ENCODE measurements at places on chromosomes 6 and 20.

DNA sequence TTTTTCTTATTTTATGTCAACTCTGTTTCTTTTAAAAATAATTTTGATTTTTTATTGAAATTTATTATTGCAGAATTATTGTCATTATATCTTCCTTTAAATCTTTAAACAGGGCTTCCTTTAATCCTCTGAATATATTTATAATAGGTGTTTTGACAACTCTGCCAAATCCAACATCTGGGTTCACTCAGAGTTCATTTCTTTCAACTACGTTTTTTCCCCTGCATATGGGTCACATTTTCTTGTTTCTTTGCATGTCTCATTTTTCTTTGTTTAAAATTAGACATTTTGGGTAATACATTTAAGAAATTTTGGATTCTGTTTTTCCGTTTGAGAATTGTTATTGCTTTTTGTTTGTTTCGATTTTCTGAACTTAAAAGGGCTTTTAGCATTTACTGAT, 655.1 kb upstream of the CITED2 start:
- no peak for DNase-seq

- no peak for DNase-seq
Measured at GRCh38 chr6:44868335-44868668, 459.8 kb upstream of the RUNX2 start.

GRCh38 chr6:36686668-36687513, 8.4 kb downstream of the CDKN1A start:
- DNase-seq = no peak

- DNase-seq = no peak
Measured at GRCh38 chr20:46118481-46119020, 437 bp downstream of the CD40 start.

DNA sequence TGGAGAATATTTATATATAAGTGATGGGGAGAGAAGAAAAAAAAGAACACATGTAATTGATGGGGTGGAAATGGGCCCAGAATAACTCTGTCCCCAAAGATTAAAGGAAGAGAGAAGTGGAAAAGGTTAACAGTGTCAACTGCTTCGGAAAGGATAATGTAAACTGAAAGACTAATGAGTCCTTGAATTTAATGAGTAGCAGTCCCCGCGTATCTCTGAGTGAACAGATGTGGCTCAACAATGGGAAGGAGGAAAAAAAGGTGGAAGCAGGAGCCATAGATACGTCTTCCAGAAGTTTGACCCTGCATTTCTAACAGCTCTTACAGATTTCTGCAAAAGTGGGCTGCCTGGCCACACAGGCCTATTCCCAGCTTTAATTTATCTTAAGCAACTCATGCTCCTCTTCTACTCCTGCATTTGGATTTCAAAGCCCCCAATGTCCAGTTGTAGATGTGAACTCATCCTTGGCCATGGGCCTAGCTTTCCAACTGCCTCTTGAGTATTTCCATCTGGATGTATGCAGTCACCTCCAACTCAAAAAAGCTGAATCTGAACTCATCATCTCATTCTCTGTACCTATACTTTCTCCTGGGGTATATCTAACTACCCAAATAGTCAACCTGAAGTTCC, 61.3 kb downstream of the DST start:
- no peak for DNase-seq

DNA sequence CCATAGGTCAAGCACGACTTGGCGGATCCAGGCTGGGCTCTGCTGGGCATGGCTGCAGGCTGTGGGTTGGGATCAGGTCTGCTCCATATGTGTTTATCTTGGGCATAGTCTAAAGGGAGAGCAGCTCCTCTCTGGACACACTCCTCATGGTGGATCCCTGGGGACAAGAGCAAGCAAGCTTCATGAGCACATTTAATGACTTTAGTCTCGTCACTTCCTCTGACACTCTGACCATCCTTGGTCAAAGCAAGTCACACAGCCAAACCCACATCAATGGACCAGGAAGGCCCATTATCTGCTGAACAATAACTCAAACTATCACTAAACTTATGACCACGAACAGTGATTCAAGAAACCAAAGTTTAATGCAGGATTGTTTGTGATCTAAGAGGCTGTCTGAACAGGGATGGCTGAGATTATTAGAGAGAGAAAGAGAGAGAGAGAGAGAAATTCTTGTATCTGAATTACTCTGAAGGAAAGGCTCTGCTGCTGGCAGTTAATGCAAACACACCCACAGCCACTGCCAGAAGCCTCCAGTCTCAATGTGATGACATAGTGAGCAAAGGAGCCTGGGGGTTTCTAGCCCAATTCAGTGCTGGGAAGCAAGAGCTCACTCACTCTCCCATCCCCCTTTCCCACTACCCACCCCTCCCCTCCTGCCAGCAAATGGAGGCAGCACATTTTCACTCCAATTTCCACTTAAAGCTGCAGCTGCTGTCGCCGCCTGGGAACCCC, 490.2 kb upstream of the SULF2 start:
- DNase-seq = no peak

- DNase-seq = no peak
Measured at GRCh38 chr6:110683241-110683640, 132.0 kb downstream of the CDK19 start.

- no peak for DNase-seq
Measured at GRCh38 chr20:36538026-36538722, 3.1 kb upstream of the MYL9 start.

GRCh38 chr6:37141281-37142049, 28.5 kb upstream of the PIM1 start:
- DNase-seq = no peak

- no peak for DNase-seq
Measured at GRCh38 chr6:127102299-127102698, 16.2 kb upstream of the RSPO3 start.

DNA sequence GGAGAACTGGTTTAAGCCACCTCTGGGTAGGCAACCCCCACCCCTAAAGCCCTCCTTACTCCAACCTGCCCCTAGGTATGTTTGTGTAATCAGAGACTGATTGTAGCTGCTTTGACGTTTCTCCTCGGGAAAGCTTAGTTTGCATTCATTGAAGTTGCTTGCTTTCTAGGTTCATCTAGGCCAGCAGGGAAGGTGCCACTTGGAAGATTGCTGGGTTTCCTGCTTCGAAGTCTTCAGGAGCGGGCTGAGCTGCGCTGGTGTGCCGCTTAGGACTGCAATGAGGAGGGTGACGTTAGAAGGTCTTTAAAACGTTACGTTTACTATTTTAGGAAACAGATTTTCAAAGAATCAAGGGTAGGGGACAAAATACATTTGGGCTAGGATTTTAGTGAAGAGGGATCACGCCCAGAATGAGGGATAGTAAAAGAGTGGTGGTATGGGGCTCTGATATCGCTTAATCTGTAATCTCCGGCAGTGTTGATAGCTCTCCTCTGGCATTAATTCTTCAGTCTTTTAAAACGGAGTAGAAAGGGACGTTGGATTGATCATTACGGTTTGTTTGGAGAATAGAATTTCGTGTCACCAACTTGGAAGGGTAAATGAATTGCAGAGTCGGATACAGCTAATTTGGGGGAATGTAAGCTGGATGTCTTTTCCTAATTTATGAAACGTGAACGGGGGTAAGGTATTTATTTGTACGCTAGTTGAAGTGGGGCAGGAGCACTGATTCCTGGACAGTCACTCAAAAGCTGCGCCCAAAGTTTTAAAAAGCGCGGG, 92.6 kb upstream of the PRDM1 start:
- no peak for DNase-seq

GRCh38 chr6:122821095-122821494, 32.0 kb downstream of the SMPDL3A start:
- no peak for DNase-seq

- DNase-seq = peak; percentile 16
Measured at GRCh38 chr20:45545754-45546453, 1.3 kb downstream of the EPPIN start.

DNA sequence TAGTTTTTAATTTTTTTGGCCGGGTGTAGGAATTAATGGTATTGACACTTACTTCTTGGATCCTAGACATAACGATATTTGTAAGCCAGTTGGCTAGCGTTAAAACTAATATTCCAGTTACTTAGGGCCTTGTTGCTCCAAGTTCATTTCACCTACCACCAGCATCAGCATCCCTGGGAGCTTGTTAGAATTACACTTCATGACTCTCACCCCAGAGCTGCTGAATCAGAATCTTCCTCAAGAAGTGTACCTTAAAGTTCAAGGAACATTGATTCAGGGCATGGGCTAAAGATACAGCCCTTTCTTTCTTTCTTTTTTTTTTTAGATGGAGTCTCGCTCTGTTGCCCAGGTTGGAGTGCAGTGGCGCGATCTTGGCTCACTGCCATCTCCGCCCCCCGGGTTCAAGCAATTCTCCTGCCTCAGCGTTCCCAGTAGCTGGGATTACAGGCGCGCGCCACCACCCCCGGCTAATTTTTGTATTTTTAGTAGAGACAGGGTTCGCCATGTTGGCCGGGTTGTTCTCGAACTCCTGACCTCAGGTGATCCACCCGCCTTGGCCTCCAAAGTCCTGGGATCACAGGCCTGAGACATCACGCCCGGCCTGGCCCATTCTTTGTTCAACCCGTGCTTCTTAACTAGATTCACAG, 1.1 kb downstream of the SLX4IP start:
- no peak for DNase-seq

- peak; percentile 83 for DNase-seq
Measured at GRCh38 chr20:47196091-47197081, 160.1 kb downstream of the ZMYND8 start.

- peak; percentile 16 for DNase-seq
Measured at GRCh38 chr6:99282479-99283062, 66.9 kb downstream of the FAXC start.

GRCh38 chr6:41531016-41531415, 15.2 kb upstream of the FOXP4 start:
- DNase-seq = no peak

DNA sequence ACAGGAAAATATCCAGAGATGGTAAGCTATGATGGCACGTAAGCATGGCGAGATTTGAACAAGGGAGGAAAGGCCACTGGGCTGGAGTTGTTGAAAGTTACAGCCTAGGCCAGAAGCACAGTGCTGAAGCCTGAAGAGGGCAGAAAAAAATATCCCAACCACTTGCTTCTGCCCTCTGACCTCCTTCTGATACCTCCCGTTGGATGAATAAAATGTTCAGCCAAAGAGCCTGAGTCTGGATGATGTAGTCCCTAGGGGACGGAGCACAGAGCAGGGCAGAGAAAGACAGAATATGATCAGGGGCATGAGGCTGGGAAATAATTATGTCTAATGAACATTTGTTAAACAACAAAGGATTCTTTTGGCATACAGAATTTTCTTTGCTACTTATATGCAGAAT, 19.7 kb downstream of the KLHL31 start:
- no peak for DNase-seq

DNA sequence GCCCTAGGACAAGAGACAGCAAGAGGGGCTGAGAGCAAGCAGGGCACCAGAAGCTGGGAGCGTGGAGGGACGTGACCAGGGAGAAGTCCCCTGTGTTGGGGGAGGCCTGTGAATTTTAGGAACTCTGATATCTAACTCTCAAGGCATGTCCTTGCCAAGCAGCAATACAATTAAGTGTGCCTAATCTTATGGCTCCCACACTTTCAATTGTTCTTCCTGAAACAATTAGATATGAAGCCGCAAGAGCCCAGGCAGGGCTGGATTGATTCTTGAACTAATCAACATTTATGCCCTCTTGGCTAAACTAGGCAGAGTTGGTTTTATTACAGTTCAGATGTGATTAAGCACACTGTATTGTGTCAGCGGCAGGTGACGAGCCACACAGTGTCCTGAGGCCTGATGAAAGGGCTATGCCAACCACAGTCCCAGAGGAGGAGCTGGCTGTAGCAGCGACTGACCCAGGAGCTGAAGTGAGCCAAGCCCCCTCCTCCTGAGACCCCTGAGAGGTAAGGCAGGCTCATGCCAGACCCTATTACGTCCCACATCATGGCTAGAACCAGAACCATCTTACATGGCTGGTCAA, 4.2 kb upstream of the MAVS start:
- DNase-seq = no peak

- DNase-seq = peak; percentile 77
Measured at GRCh38 chr6:146913842-146914488, 290.3 kb upstream of the STXBP5 start.

- no peak for DNase-seq
Measured at GRCh38 chr20:40644863-40645262, 44.2 kb downstream of the MAFB start.

DNA sequence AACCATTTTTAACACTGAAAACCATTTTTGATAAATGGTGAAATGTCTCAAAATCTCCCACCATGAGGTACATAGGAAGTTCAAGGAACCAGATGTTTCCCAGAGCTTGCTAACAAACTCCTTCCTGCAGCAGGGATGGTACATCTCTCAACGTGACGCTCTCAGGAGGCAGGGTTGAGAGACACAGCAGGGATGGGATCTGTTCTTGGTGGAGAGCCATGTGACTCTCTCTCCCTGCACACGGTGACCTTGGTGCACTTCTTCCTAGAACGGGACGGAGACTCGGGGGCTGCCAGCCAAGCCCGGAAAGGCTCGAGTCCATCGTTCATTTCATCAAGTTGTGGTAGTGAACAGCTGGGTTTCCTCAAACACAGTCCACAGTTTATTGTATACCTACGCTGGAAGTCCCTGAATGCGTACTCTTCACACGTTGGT, 94.2 kb downstream of the FAM50B start:
- DNase-seq = no peak

DNA sequence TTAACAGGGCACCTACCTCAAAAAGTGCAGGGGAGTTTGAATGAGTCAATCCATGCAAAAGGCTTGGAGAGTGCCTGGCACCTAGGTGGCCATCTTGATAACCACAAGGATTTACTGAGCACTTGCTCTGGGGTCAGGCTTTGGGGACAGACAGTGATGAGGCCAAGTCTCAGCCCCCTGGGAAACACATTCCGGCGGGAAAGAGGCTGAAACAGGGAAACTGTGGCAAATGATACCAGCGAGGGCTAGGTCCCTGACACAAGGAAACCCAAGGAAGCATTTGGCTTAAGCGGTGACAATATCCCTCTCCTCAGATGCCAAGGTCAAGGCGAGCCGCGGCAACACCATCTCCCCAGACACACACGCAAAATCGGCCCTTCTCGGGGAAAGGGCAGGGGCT, 527 bp upstream of the DOK5 start:
- DNase-seq = no peak

- DNase-seq = no peak
Measured at GRCh38 chr20:44011251-44011940, 96.7 kb downstream of the TOX2 start.

- no peak for DNase-seq
Measured at GRCh38 chr6:50353603-50354002, 303.9 kb upstream of the DEFB112 start.

DNA sequence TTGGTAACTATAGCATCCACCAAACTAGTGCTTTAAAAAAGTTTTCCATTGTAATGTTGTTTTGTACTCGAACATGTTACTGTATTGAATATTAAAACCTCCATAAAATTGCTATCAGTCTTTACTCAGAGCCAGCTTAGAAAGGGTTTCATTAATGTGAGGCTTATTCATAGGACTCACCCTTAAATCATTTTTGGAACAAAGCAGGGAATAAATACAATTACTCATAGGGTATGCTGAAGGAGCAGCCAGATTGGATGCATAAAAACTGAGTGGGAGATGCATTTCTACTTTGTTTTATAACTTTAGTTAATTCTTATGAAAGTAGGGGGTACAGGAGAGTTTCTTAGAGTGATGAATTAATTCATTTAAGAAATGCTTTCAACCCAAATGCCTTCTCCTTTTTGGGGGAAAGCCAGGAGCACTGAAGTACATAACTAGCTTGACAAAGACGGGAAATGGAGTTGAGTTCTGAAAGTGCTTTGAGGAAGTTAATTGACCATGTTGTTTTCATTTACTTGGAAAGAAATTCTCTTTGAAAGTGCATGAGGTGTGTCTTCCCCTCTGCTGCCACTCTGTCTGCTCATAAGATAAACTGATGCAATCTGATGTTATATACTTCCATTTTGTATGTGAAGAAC, 90.3 kb downstream of the RNF144B start:
- no peak for DNase-seq

- no peak for DNase-seq
Measured at GRCh38 chr20:7155282-7155681, 387.8 kb downstream of the BMP2 start.

Data from K562 (cell line).